ENCODE measurements at places on chromosomes 13 and 19.

GRCh38 chr13:76882431-76882830 is 3.8 kb downstream of the KCTD12 start:
- no peak for DNase-seq

GRCh38 chr13:34425327-34425949 is 516.6 kb upstream of the NBEA start:
- no peak for DNase-seq

- no peak for DNase-seq
These were observed 364.3 kb downstream of the KCNRG start for GRCh38 chr13:50379584-50379983.

DNA sequence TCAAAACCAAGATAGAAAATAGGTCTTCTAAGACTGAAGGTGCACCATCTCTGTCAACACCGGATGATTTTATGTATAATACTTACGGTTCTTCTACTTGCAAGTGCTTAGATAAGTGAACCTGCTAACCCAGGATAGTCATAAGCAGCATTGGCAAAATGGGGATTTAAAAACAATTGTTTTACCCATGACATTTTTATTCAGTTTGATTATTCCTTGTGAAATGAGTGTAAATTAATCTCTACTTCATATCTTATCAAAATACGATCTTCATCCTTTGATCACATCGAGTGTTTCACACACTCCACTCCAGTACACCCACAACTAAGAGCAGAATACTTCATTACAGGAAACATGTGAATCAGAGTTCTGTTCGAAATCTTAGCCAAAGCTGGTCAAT is 23.0 kb upstream of the MTRF1 start:
- DNase-seq, result no peak

DNA sequence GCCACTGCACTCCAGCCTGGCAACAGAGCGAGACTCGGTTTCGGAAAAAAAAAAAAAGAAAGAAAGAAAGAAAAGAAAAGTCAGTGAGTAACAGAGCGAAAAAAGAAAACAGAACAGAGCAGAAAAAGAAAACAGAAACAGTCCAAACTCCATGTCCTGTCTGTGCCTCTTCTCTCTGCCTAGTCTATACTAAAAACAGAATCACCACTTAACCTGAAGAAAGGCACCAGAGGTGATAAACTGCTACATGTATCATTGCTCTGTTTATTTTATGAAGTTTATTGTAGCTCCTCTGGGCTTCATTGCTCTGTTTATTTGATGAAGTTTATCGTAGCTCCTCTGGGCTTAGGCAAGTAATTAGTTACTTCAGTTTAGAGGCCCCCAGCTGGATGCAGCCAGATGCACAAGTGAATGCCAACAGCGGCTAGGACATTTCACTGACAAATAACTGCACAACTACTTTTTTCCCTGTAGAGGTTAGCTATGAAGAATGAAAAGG is 39.2 kb downstream of the TBC1D4 start:
- DNase-seq, result no peak

GRCh38 chr19:48798937-48799336 is 11.9 kb downstream of the BCAT2 start:
- no peak for DNase-seq

DNA sequence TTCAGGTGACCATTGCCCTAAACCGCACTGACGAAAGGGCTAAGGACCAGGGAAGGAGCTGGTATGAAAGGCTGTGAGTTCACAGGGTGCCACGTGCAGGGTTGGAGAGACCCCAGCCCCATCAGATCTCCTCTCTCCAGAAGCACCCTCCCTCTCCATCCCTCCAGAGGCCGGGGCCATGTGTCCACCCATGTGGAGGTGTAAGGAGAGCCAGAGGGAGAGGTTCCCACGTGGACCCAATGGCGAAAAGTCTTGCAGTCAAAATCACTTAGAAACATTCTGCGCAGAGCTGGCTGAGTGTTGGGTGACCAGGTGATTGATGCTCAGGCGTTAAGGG is 168.3 kb downstream of the COL4A1 start:
- no peak for DNase-seq

- no peak for DNase-seq
These were observed 405 bp downstream of the ZNF446 start for GRCh38 chr19:58476498-58477015.

GRCh38 chr19:40200341-40201099 is 9.3 kb downstream of the MAP3K10 start:
- no peak for DNase-seq

- no peak for DNase-seq
These were observed 303.8 kb downstream of the PCDH9 start for GRCh38 chr13:66926200-66926850.
